Stimulated activated CD4-positive, alpha-beta T cell treated with anti-CD3 and anti-CD28 coated beads, Interleukin-15, amount 100 ng/mL, for 1 hour (primary cell): ENCODE measurements at places on chromosomes 11 and 22.

DNA sequence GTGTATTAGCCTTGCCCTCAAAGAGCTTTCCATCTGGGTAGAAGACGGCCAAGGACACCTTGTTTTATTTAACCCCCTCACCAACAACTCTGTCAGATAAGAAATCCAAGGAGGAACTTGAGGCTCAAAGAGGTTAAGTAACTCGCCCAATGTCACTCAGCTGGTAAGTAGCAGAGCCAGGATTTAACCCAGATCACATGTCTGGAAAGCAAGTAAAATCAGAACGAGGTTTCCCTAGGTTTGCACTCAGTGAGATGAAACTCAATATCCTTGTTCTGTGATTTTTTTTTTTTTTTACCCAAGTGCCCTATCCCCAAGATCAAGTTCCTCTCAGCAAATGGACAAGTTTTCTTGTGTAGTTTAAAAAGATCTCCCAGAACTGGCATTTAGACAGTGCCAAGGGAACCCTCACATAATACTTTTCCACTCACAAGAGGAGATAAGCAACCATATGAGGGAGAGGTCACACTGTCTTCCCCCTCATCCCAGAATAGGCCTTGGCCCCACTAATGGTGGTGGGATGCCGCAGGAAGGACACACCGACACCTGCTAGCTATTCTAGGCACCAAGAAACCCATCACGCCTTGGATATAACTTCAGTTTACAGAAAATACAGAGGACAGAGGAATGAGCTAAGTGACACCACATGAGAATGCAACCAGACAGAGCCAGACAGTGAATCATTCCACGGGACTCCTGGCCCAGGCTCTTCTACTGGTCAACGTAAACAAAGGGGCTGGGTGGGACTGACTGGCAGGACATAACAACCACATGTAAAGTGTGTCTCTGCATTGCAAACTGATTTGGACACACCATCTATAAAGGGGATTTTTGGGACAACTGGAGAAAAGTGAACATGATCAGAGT lies 8.6 kb upstream of the ARAP1 start:
- DNase-seq = no peak

GRCh38 chr11:35918716-35919115 lies 25.1 kb upstream of the LDLRAD3 start:
- no peak for DNase-seq

DNA sequence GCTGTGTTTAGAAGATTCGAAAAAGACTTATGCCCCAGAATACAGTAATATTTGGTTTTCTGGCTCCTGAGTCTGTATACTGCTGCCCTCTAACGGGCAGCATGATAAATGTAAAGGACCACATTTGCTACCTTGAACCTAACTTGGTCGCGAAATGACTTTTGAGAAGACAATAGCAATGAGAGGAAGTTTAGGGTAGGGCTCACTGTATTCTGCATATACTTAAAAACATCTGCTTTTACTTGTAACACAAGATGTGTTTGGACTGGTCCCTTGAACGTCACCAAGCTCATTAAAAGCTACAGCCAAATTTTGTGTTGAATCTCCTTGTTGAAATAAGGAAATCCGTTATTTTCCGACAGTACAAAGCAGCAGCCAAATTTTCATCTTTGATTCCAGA lies 309.1 kb downstream of the SWAP70 start:
- no peak for DNase-seq

DNA sequence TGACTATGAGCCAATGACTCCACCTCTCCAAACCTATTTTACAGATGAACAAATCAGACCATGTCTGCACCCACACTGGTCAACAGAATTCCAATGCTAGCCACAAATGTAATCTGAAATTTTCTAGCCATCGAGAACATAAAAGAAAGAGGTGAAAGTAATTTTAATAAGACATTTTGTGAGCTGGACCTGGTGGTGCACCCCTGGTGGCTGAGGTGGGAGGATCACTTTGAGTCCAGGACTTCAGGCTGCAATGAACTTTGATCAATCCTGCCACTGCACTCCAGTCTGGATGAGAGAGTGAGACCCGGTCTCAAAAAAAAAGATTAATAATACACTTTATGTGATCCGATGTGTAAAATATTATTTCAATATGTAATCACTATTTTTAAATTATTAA lies 9.4 kb upstream of the RNF185 start:
- no peak for DNase-seq

- no peak for DNase-seq
These were observed 10.1 kb downstream of the NAGA start for GRCh38 chr22:42060489-42060888.

DNA sequence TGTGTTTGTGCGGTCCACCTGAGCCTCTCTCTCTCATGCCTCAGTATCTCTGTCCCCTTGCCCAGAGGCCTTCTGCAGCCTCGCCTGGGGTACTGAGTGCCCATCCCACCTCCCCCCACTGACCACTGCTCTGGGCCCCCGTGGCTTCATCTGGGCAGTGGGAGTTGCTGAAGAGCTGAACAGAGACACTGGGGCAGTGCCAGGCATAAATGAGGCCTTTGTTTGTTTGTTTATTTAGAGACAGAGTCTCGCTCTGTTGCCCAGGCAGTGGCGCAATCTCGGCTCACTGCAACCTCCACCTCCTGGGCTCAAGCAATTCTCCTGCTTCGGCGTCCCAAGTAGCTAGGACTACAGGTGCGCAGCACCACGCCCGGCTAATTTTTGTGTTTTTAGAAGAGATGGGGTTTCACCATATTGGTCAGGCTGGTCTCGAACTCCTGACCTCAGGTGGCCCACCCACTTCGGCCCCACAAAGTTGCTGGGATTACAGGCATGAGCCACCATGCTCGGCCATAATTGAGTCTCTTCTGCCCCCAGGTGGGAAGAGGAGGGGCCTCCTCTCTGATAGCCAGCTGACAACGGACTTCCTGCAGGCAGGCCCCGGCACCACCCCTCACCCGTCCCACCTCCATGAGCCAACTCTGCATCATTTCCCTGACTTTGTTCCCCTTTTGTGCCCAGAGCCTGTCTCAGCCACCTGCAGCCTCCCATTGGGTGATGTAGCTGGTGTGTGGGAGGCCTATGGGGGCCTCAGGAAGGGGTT lies 9.3 kb downstream of the CRYBB3 start:
- no peak for DNase-seq

DNA sequence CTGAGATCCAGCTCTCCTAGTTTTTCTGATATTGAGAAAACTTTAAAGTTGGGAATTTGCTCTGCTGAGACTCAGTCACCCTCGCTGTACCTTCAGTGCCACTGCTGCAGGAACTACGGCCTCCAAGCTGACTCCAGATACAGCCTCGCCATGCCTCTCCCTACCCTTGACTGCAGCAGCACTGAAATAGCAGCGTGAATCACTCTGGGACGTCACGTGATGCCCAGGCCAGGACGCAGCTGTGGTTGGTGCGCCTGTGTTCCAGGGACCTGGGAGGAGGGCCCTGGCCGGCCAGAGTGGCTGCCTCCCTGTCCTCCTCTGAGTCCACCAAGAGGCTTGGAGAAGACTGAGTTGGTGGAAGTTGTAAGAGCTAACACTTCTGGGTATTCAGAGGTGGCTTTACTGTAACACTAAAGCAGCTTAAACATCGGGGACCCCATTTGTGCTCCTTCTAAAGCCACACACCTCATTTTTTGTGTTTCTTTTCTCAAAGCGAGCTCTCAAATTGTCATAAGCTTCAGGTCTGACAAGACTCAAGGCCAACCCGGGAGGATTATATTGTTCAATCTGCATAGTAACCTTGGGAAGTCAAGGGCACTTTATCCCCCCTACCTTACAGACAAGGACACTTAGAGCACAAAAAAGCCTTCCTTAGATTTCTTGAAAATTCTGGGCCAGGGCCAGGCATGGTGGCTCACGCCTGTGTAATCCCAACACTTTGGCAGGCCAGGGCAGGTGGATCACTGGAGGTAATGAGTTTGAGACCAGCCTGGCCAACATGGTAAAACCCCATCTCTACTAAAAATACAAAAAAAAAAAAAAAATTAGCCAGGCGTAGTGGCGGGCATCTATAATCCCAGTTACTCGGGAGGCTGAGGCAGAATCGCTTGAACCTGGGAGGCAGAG lies 4.2 kb upstream of the STIP1 start:
- peak; percentile 18 for DNase-seq

DNA sequence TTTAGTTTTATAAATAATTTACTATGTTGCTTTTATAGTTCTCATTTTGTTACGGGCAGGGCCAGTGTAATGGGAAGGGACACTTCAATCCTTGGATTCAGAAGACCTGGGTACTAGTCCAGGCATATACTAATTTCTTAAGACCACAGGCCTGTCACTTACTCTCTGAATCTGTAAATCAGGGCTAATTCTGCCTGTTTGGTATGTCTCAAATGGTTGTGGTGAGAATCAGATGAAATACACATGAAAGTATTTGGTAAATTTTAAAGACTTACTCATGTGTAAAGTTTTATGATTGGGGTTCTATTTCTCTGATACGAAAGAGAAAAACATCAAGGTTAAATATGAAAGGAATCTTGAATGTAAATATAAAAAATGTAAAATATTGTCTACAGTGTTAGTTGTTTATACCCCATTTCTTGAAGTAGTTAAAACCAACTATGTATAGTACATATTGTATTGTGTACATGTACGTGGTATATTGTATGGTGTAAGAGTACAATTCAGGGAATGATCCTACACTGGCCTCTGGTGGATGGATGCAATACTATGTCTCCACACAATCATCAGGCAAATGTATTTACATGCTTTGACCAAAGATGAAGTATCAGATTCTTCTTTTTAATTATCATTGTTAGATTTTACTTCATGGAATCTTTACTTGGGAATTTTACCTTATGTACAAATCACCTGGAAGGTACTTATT lies 24.5 kb upstream of the RAG2 start:
- no peak for DNase-seq

- no peak for DNase-seq
These were observed 40.7 kb downstream of the POU2F3 start for GRCh38 chr11:120280600-120281051.

- DNase-seq = no peak
These were observed 27.1 kb upstream of the ACR start for GRCh38 chr22:50710886-50711285.

GRCh38 chr22:32018056-32018455 lies 25.0 kb upstream of the SLC5A1 start:
- no peak for DNase-seq
